ENCODE measurements at places on chromosomes 7 and 10.

DNA sequence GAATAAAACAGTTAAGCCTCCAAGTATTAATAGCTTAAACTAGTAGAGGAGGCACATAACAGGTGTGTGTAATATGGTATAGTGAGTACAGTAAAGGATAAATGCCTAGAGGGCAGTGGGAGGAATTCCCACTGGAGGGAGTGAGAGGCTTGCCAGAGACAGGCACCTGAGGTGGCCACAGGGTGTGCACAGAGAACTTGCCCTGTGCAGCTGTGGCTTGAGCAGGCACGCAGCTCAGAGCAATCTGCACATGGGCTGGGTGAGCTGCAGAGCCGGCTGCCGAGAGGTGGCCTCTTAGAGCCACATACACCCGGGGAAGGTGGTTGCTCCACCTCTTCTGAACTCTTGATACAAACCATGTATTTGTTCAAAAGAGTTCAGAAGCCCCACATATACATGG lies 237.1 kb downstream of the COBL start:
- DNase-seq = no peak

DNA sequence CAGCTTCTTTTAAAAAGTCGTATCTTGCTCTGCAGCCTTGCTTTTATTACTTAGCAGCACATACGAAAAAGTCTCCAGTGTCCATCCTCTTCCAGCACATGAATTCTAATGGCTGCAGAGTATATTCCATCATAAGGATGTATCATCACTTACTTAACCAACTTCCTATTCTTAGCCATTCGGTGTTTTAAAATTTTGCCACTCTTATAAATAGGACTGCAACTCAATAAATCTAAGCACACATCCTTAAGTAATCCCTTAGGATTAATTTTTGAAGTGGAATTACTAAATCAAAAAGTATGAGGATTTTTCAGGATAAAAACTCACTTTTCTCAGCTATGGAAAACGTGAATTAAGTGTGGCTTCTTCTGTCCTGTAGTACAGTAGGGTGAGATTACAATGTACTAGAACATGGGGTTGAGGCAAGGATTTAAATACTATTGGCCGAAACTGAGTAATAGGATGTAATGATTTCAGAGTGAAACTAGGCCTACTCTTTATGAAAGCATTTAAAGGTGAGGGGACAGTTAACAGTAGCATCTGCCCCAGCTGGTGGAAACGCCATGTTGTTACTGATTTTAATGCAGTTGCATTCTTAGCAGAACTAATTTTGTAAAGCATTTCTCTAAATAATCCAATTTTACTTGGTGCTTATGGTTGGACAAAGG lies 1035.5 kb downstream of the LRMDA start:
- peak; percentile 78 for DNase-seq

DNA sequence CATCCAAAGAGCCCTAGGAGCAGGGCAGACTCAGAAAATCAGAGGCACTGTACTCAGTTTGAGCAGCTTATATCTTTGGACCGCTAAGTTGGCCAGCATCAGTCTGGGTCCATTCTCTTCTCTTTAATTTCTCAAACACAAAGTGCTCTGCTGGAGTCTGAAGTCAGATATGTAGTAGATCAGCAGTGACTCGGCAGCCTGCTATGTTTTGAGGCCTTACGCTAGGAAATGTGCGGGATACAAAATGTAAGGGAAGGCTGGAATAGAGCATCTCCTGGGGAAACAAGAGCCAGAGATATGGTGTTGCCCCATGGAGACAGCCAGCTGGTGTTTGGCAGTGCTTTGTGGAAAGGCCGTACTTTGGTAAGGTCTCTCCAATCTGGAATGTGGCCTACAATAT lies 60.6 kb upstream of the VKORC1L1 start:
- peak; percentile 30 for DNase-seq

GRCh38 chr7:131895541-131896164 lies 339.2 kb upstream of the PODXL start:
- DNase-seq = no peak

DNA sequence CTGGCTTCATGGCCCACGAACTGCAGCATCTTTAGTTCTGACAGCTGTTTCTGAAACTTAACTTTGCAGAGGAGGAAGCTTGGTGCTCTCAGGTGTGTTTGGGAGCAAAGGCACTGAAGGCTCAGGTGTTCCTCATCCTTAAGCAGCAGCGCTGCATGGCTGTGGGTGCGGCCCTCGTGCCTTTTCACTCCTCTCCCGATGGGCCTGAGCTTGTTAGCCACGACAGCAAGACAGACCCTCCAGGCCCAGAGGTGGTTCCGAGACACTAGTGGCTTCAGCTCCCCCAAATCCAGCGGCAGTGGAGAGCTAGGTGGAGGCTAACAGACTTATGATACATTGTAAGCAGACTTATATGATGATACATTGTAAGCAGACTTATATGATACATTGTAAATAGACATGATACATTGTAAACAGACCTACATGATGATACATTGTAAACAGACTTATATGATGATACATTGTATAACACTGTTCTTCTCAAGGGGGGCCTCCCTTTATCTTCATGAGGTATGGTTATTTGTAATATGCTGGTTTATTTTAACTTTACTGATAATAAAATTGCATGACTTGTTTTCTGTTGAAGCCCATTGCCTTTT lies 14.1 kb downstream of the PFKP start:
- DNase-seq = no peak

DNA sequence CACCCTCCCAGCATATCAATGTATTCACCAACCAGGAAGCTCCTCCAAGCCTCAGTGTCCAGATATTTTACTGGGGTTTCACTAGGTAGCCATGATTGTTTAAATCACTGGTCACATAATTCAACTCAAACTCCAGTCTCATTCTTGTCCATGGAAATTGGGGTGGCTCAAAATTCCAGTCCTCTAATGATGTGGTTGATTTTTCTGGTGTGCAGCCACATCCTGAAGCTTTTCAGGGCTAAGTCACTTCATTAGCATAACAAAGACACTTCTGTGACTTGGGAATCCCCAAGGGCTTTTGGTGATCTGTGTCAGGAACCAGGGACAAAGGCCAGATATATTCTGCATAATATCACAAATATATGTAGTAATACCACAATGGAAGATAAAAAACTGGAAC lies 786.9 kb upstream of the IGFBP3 start:
- no peak for DNase-seq

DNA sequence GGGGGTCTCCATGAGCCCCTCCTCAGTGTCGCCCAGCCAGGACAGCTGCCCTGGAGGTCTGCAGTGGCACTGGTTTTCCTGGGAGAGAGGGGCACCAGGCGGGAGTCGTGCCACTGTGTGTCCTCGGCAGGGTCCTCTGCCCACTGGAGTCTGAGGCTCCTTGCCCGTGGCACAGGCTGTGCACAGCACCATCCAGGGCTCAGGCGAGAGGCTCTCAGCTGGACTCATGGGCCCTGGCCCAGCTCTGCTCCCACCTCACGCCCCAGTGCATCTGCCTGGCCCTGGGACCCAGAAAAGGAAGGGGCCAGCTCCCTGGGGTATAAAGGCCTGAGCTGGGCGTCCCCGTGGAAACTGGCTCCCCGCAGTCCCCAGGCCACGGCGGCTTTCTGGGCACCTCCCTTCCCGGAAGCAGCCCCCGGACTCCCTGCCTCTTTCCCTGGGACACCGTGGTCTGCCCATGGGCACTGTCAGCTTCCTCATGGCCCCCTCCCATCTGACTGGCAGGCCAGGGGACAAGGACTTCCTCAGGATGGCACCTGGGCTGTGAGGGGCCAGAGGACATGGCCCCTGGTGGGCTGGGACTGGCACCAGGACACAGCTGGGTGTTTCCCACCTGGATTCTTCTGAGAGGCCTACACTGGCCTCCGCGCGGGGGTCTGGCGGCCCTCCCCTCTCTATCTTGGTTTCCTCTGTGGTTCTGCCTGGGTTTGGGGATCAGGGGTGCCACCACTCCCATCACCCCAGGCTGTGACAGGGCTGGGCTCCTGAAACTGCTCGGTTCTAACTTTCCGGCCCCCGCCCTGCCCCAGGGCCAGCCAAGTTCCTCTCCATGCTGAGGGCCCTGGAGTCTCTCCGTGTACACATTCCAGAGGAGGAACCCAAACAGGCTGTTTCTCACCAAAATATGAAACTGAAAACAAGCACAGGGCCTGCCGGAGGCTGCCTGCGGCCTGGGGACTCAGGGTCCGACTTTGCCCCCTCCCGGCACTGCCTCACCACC lies 5.5 kb downstream of the FOXL3 start:
- no peak for DNase-seq

DNA sequence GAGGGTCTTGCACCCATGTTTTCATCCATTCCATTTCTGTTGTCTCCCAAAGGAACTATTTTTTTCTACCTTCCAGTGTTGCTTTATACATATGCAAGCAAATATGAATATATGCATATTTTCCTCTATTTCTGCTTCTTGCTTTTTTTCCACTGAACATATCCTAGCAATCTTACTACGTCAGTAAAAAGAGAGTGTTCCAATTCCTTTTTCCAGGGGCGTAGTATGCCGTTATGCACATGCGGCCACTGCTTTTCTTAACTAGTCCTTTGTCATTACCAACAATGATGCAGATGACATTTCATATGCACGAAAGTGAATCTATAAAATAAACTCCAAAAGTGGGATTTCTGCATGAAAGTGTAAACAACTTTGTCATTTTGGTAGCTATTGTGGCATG lies 40.2 kb upstream of the FRMD4A start:
- no peak for DNase-seq

- peak; percentile 21 for DNase-seq
Observed at GRCh38 chr7:38382684-38383083, 109.2 kb upstream of the TARP start.

GRCh38 chr7:155625557-155625956 lies 18.9 kb upstream of the RBM33 start:
- DNase-seq = no peak

- DNase-seq = peak; percentile 93
Observed at GRCh38 chr7:79452032-79452494, 1.4 kb downstream of the MAGI2 start.

DNA sequence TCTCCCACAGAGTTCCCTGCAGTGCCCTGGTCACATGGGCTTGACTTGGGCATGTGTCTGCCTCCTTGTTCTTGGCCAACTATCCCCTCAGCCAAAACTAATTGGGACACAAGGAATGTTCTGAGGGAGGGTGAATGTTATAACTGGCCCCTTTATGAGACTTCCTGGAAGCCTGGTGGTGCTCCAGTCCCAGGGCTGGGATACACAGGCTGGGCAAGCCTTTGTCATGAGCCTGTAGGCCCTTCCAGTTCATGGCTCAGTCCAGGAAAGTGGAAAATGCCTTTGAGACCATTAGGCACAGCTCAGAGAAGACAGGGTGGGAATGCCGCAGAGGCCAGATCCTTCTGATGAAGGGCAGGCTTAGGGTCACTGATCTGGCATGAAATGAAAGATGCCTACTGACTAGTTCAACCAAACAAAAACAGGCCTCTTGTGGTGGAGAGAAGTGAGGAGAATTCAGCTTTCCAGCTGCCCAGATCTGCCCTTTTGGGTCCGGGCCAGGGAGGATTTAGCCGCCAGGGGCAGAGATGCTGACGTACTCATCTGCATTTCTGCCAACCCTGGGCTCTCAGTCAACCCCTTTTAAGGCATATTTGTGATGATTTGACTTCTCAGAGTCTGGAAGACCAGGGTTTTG lies 961.5 kb downstream of the KCNMA1 start:
- DNase-seq = peak; percentile 63

- DNase-seq = peak; percentile 54
Observed at GRCh38 chr7:43199371-43200160, 87.1 kb downstream of the HECW1 start.

DNA sequence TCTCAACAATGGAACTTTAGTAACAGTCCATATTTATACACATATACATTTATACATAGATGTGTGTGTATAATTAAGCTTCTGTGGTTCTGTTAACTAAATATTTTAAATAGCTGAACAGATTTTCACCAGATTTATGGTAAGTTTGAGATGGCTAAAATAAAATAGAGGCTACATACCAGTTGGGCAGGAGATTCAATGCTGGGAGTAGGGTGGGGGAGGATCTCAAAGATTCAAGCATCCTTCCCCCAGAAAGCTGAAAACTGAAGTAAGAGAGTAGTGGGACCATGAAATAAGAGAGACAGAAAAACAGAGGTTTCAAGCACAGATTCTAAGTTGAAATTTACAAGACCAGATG lies 14.0 kb downstream of the LRRC17 start:
- DNase-seq = no peak

- DNase-seq = peak; percentile 49
Observed at GRCh38 chr10:27558612-27559020, 54.5 kb downstream of the RAB18 start.

DNA sequence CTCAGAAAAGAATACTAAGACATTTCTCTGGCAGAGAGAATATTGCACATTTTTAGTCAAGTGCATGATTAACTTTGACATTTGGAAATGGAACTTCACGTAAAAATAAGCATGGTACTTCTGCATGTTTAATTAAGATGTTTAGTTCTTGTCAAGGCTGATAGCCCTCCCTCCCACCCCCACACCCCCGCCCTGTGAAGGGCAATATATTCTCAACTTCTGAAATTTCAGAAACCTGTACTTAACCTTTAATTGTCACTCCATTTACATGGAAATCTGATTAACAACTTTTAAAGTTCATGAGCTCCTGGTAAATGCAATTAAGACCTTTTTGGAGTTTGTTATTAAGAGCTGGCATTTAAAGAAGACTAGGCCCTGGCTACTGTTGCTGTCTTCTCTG lies 205.8 kb downstream of the EXOC4 start:
- DNase-seq = no peak

DNA sequence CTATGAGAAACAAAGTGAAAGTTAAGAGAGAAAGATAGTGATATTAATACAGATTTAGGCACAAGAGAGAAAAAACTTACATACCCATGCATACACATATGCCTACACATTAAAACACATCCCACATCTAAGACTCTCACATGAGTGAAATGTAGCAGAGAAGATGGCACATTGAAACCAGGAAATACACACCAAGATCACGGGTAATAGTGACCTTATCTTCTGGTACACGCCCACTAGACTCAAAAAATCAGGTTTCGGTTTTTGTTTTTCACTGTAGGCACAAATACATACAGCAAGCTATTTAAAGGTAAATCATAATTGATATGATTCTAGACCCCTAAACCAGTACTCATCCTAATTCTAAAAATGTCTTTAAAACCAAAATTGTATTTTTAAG lies 225.2 kb upstream of the TAC1 start:
- DNase-seq = no peak

DNA sequence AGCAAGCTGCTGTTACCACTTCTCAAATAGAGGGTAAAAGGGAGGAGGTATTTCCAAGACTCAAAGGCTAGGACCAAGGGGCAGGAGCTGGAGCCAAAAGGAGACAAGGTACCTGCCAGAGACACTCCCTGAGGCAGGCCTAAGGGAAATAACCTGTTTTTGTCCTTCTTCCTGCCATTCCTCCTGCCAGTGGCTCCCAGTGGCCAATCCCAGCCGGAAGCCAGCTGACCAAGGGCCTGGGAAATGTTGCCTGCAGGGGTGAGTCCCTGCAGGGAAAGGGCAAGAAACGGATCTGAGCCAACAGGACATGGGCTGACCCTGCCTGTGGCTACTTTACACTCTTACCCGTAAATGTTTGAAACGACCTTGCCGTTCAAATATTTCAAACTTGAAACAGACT lies 3.5 kb downstream of the CYTH3 start:
- DNase-seq = no peak

DNA sequence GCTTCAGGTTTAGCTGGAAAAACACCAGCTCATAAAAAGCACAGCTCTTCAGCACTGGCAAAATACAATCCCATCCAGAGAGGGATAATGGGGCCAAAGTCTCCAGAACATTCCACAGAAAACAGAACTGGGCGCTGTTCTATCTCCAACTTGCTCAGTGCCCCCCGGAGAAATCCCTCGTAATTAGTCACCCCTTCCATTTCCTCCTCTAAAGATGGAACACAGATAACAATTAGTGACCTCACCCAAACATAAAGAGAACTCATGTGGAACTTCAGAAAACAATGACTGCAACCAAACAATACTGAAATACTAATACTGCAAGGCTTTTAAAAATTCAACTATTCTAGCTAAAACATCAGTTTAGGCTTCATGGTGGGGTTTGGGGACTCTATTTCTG lies 46.3 kb downstream of the KIAA1549 start:
- peak; percentile 89 for DNase-seq

All from amniotic epithelial cell (primary cell).